ENCODE measurements at places on chromosomes 4 and X.
A peak's percentile ranks its signal among the peaks of the same experiment; 100 is the strongest.

DNA sequence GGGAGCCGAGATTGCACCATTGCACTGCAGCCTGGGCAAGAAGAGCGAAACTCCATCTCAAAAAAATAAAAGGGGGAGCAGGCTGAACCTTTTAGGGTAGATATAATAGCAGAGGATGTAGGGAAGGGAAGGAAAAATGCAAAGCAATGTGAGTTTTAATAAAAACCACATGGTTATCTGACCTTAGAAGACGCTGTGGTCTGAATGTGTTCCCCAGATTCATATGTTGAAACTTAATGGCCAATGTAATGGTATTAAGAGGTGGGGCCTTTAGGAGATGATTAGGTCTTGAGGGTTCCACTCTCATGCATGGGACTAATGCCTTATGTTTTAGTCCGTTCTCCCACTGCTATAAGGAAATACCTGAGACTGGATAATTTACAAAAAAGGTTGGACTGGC lies 114.1 kb upstream of the STX18 start:
- DNase-seq: peak; percentile 30

DNA sequence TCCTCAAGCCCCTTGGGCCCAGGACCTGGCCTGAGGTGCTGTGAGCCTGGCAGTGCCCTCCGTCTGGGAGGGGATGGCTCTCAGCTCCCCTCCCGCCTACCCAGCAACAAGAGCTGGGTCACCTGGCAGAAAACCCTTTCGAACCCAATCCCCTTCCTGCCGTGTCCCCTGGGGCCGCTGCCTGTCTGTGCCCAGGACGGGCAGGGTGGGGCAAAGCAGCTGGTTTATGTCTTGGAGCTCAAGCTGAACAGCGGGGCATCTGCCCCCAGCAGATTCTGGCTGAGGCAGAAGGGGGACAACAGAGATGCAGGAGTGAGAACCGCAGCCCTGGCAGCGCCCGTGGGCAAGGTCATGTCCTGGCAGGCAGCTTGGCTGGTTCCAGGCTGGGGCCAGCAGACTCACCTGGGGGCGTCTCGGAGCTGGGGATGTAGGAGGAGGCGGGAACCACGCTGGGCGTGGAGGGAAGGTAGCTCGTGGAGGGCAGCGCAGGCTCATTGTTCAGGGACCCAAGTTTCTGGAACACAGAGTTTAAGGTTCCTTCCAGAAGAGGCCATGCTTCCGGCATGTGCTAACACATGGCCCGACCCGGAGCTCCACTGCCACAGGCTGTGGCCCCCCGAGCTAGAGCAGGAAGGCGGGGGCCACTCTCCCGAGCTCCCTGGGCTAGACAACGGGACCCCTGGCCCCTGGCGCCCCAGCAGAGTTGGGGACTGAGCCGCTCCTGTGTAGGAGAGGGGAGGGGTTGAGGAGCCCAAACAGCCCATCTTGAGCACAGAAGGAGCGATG lies 24.2 kb downstream of the NELFA start:
- no peak for DNase-seq

GRCh38 chr4:67198727-67199126 lies 346.6 kb downstream of the CENPC start:
- peak; percentile 38 for DNase-seq

DNA sequence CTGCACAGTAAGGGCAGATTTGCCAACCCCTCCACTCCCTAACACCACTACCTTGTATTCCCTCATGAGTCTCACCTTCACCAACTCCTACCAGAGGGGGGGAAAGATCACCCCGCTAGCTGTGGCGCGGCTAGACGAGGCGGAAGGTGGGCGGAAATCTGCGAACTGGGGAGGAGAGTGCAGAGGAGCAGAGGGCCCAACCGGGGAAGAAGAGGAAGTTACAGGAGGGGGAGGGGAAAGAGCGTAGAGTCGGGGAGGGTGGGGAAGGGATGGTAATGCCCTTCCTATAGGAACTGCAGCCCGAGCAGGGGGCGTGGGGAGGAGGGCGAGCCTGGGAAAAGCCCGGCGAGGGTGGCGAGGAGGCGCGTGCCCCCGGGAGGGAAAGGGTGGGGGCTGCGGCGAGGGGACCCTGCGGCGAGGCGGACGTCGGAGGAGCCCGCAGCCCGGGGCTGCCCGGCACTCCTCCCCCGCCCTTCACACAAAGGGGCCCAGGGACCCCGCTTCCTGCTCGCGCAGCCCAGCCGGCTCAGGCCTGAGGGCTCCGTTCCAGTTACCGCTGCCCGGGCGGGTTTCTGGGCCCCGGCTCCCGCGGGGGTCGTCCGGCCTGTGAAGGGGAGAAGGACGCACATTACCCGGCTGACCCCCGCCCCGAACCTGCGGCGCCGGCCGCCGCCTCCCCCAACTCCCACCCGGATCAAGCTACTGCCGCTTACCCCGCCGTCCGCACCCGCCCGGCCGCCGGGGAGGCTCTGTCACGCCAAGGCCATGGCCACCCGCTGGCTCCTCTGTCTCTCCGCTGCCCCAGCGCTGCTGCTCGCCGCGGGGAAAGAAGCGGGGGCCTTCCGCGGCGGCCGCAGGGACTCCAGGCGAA lies 1.8 kb downstream of the RAP2C start:
- peak; percentile 68 for DNase-seq

DNA sequence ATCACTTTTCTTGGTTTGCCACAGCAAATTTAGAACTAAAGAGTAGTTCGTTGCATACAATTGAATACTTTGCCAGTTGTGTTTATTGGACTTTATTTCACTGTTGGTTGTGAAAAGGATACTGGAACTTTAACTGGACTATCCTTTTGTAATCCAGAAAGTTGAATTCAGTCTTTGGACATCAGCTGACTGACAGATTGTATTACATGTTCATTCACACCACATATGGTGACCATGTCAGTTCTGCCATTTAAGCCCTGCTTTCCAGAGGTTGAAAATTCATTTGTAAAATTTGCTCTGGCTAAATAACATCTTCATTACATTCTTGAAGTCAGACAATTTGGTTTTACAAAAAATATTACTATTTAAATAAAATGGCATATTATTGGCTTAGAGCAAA lies 251.7 kb downstream of the CAMK2D start:
- no peak for DNase-seq

DNA sequence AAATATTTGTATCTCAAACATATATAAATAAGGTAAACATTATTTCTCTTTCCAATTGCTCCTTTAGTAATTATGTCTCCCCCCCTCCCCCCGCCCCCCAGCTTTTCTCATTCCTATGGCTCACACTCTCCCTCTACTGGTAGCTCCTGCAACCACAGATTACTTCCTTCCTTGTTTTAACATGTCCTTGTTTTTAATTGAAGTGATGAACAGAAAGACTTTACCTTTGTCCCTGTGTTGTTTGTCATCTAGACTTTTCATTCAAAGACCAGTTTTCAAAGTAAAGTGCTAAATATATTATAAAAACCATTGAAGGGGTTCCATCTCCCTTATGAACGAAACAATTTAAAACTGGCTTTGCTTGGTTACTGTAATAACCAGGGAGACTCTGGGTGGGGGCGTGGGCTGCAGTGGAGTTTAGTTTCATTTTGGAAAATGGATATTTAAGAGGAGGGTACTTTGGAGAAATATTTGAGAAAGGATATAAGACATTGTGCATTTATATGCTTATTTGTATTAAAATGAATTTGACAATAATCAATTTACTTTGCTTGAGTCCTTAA lies 352.9 kb downstream of the RAPGEF2 start:
- DNase-seq: peak; percentile 57

GRCh38 chr4:40622913-40623312 lies 6.8 kb downstream of the RBM47 start:
- DNase-seq: no peak

- peak; percentile 93 for DNase-seq
Measured at GRCh38 chr4:147736458-147736857, 4.6 kb downstream of the ARHGAP10 start.

DNA sequence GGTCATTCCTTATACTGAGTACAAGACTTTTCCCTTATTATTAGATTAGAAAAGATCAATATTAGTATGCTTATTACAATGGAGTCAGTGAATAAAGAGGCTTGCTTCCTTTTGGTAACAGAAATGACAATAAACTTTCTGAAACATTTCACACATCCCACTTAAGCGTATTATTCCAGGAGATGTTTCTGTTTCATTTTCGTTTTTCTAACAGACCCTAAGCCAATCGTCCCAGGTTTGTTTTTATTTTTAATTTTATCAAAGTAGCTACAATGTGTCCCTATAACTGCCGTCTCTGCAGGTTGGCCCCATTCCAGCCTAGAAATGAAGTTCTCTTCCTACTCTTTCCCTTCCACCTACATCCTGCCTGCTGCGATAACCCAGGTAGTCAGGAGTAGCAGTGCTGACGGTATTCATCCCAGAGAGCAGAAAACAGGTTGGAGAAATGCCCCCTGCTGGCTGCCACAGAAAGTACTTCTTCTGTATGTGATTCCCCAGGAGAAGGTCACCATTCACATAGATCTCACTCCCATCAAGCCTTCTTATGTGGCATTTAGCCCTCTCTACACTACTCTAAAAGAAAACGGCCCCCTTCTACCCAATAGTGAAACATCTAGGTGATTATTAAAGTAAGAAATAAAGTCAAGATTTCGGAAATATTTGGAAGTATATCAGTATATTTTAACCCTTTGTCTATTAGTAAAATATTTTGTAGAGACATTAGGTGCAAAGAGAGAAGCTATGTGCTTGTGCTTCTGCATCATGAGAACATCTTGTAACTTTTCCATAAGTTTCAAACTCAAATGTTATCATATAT lies 40.4 kb downstream of the ENPEP start:
- DNase-seq: peak; percentile 73

GRCh38 chr4:3851211-3851610 lies 85.0 kb downstream of the ADRA2C start:
- DNase-seq: peak; percentile 6

DNA sequence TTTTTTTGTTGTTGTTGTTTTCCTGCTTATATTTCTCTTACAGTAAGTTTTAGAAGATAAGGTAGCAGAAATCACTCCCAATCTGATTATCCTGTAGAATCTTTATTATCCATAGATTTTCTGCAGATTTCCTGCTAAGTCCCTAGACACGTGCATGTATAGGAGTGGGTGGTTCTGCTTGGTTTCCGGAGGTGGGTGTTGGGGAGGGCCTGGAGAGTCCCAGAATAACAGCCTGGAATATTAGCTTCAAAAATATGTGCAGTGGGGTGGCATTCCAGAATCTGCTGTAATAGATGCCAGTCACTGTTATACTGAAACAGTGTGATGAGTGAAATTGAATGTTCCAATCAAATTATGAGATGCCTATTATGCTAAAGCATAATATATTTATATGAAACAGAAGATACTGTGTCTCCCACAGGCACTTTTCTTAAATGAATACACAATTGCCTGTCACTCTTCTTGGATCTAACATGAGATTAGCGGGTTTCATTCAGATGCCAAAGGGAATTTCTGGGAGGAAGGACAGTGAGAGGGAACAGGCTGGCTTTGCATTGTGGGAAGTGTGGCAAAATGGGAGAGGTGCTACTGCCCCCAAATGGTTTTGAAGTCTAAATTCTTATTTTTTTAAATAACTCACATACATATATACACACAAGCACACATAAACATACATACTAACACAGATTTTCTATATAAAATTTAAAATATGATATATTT lies 37.6 kb downstream of the C4orf50 start:
- DNase-seq: no peak

- no peak for DNase-seq
Measured at GRCh38 chrX:13939741-13940597, 89.7 kb downstream of the GEMIN8 start.

DNA sequence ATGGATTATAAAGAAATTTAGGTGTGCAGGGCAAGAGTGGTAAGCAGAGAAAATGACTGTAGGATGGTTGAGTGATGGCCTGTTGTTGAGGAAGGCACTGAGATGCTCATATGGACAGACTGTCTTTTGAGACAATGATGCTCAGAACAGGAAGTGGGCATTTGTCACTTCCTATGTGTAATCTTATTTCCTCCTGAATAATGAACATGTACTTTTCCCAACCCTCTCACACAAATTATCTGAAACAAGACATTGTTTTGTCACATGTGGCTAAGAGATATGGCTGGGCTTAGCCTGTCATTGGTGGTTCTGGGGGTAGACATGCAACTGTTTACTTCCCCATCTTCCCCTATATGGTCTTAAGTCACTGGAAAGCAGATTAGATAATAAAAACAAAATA lies 240.5 kb downstream of the CFAP47 start:
- no peak for DNase-seq

- no peak for DNase-seq
Measured at GRCh38 chrX:12702509-12703091, 88.6 kb upstream of the PRPS2 start.

- no peak for DNase-seq
Measured at GRCh38 chr4:72374159-72374558, 194.9 kb downstream of the ADAMTS3 start.

DNA sequence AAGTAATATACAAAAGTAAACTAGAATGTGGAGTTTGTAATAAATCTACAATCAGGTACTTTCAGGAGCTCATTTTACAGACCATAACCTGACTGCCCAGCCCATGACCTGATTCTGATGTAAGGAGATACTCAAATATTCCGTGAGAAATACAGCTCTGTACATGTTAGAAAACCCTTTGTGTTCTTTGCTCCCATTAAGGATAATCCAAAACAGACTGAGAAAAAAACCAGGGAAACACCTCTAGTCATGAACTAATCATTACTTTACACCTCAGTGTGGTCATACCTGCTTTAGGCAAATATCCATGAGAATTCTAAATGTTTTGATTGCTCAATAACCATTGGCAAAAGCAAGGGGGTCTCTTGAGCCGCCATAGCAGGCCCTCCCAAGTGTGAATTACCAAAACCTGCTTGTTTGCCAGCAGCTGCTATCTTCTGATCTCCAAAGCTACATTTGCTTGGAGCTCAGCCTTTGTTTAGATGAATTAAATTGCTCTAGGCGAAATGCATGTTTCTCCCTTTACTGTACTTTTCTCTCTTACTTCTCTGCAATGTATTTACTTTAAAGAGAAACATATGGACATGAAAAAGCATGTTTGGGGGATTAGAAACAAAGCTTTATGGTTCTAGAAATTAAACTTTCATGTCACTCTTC lies 79.1 kb downstream of the ANKRD50 start:
- DNase-seq: no peak

DNA sequence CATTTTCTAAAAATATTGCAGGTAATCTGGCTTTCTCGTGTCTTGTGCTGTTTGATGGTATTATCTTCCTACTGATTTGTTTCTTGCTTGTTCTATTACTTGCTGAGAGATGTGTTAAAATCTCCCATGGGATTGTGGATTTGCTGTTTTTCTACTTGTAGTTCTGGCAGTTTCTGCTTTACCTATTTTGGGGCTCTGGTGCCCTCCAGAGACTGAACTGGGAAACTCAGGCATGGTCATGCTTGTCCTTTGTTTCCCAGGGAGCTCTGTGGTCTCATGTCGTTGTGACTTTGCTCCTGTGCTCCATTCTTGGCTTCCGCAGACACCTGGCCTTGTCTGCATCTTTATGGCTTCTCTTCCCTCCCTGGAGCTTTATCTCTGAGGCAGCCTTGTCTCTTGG lies 39.5 kb downstream of the NSD2 start:
- DNase-seq: peak; percentile 66

DNA sequence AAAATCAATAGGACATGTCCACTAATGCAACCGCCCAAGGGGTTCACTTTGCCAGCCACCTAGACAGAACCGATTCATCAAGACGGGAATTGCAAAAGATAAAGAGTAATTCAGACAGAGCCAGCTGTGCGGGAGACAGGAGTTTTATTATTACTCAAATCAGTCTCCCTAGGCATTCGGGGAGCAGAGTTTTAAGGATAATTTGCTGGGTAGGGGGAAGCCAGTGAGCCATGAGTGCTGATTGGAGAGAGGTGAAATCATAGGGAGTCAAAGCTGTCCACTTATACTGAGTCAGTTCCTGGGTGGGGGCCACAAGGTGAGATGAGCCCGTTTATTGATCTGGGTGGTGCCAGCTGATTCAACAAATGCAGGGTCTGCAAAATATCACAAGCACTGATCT lies 8.5 kb downstream of the TMEM184C start:
- DNase-seq: no peak

GRCh38 chr4:113371111-113371510 lies 321.7 kb downstream of the ANK2 start:
- no peak for DNase-seq

All from iris pigment epithelial cell (primary cell).